RCC 7860 (cell line): ENCODE measurements at places on chromosomes 5 and 9.

DNA sequence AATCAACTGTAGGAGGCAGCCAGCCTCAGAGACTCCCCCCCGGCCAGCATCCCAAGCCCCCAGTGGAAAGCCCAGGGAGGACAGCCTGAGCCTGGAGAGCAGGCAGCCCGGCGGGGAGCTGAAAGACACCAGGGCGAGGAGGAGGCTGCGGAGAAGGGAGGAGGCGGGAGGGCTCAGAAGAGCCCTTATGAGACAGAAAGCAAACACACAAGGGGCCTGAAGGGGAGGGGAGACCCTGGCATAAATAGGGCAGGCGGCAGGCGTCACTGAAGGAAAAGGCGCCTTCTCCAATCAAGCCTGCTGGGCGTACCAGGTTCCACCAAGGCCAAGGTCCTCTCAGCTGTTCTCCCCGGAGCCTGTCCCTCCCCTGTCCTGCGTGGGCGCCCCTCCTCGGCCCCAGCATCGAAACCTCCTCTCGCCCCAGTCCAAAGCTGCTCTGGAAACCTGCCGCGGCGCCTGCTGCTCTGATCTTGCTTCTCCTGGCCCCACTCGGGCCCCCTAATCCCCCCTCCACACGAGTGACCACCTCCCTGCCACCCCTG is 1.3 kb downstream of the SLC9A3 start:
- DNase-seq: no peak

- no peak for DNase-seq
Observed at GRCh38 chr9:121782514-121783110, 131.2 kb downstream of the DAB2IP start.

GRCh38 chr9:87382900-87383299 is 114.8 kb upstream of the DAPK1 start:
- peak; percentile 58 for DNase-seq

GRCh38 chr5:8895599-8895998 is 650.3 kb downstream of the SEMA5A start:
- DNase-seq: no peak

- no peak for DNase-seq
Observed at GRCh38 chr5:72860499-72860898, 44.0 kb downstream of the TNPO1 start.

- no peak for DNase-seq
Observed at GRCh38 chr5:51380603-51381207, 2.5 kb upstream of the ISL1 start.

- DNase-seq: peak; percentile 10
Observed at GRCh38 chr9:98318834-98319478, 63.5 kb upstream of the TBC1D2 start.

GRCh38 chr9:1759771-1760300 is 255.3 kb upstream of the SMARCA2 start:
- DNase-seq: no peak

DNA sequence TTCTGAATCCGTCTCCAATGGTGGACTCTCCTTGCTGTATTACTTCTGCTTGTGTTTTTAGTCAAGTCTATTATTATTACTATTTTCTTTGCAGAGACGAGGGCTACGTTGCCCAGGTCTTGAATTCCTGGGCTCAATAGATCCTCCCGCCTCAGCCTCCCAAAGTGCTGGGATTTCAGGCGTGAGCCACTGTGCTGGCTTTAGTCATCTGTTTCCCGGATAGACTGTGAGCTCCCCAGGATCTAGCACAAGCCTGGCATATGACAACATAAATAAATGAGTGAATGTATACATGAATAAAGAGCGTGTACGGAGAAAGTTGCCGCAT is 439 bp upstream of the DDX46 start:
- no peak for DNase-seq

DNA sequence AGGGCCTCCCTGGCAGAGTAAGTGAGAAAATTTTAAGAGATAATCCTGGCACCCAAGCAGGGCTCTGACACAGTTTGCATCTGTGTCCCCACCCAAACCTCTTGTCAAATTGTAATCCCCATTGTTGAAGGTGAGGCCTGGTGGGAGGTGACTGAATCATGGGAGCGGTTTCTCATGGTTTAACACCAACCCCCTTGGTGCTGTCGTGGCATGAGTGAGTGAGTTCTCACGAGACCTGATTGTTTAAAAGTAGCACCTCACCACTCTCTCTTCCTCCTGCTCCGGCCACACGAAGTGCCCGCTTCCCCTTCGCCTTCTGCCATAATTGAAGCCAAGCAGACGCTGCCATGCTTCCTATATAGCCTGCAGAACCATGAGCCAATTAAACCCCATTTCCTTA is 80.1 kb downstream of the FBXW11 start:
- no peak for DNase-seq

- no peak for DNase-seq
Observed at GRCh38 chr9:137383784-137384756, 38.9 kb downstream of the EXD3 start.

GRCh38 chr9:82108941-82109340 is 120.4 kb downstream of the SPATA31D1 start:
- no peak for DNase-seq

DNA sequence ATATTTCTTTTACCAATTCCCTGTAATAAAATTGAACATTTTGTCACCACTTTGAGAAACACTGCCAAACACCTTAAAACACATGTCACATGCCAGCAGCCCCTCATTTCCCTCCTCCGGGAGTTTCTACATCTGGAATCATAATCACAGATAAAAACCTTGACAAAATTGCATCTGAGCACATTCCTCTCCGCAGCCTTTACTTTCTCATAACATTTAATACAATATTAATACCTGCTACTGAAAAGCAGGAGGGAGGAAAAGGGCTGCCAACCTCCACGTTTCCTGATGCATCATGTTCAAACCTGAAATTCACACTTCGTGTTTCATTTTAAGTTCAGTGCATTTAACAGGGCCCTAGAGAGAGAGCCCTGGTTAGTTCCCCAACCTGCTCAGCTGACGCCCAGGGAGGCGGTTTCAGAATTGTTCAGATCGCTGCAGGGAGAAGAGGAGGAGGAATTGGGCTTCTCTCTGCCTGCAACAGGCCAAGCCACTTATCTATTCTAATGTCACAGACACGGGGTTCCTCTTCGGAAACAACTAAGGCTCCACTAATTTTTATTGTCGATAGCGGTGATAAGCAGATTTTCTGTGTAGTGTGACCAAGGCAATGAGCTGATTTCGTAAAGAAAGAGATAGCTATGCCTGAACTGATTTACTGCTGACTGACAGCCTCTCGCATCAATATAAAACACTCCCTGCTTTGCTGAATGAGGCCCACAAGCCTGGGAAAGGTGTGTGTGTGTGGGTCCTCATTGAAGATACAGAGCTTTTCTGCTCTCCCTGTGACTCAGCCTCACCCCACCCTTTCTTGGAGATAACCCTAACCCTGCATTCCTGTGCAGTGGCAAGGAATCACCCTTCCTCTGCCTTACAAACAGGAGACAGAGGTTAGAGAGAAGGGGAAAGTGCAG is 4.9 kb upstream of the LHX2 start:
- no peak for DNase-seq

DNA sequence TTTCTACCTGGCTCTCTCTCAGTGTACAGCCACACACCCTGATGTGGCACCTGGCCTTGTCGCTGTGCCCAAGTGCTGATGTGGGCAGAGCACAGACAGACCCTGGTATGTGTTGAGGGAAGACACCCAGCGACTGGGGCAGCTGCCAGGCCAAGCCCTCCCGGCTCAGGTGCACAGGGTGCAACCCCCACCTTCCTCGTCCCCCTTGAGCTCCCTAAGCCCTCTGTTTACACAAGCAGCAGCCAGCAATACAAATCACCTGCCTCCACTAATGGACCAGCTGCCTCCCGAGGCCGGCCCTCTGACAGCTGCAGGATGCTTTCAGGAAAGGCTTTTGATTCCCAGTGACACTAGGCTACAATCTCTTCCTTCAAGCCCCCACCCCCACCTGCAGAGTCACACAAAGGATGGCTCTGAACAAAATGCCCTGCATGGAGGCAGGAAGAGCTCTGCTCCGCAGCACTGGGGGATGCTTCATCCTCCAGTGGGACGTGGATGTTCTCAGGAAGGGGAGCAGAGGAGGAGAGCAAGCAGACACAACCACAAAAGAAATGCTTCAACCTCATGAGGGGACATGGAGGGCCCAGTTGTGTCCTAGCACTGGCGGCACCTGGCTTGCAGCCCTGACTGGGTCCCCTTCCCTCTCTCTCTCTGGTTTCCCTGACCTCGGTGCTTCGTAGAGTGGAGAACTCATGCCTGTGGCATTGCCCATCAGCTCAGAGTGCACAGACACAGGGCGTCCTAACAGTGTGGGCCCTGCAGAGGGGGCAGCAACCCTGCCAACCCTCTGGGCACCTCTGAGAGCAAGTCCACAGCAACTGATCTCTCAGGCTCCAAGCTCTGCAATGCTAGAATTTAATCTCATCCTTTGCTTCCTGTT is 140.8 kb downstream of the BARX1 start:
- no peak for DNase-seq

DNA sequence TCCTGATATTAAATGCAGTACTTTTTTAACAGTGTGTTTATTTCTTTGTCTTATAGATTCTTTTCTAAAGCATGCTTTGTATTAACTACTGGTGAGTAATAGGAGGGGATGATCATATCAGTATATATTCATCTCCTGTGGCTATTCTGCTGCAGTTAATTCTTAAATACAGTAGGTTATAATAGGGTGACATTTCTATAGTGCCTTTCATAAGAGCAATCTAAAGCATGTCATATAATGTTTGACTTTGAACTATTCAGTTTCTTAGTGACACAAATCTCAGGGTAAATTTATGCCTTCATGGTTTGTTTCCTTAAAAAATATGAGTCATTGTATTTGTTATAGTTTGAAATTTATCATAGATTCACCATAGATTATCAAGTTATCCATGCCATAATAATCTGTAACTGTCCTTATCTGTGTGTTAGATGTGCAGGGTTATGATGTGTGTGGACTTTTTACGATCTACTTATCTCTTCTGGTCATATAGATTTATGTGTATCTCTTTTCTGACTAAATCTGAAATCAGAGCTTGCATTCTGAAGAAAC is 1019.5 kb downstream of the NR2F1-AS1 start:
- no peak for DNase-seq

- no peak for DNase-seq
Observed at GRCh38 chr5:24823625-24824024, 178.8 kb upstream of the CDH10 start.

- DNase-seq: no peak
Observed at GRCh38 chr5:34625246-34625645, 30.9 kb upstream of the RAI14 start.

- peak; percentile 24 for DNase-seq
Observed at GRCh38 chr5:142110046-142110531, 1.5 kb downstream of the NDFIP1 start.

DNA sequence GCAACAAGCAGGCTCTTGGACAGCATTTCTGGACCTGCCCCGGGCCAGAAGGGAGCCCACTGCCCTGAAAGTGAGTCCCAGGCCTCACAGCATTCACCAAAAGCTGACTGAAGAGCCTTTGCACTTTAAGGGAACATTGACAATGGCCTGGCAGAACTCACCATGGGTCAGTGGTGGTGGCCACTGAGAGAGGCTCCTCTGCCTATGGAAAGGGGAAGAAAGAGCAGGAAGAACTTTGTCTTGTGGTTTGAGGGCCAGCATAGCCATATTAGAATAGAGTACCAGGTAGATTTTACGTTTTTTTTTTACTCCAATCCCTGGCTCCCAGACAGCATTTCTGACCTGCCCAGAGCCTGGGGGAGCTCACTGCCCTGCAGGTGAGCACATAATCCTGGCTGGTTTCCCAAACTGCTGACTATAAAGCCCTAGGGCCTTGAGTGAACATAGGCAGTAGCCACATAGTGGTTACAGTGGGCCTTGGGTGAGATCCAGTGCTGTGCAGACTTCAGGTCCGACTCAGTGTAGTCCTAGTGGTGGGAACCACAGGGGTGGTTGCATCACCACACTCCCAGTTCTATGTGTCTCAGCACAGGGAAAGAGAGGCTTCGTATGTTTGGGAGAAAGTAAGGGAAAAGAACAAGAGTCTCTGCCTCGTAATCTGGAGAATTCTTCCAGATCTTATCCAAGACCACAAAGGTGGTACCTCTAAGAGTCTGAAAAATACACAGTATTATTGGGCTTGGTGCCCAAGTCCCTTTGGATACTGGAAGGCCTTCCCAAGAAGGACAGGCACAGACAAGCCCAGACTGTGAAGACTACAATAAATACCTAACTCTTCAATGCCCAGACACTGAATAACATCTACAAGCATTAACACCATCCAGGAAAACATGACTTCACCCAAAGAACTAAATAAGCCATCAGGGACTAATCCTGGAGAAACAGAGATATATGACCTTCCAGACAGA is 89.5 kb downstream of the TSSK1B start:
- no peak for DNase-seq

GRCh38 chr5:1419476-1420210 is 25.6 kb downstream of the SLC6A3 start:
- DNase-seq: no peak

- DNase-seq: peak; percentile 75
Observed at GRCh38 chr5:72441862-72442540, 65.2 kb downstream of the ZNF366 start.

DNA sequence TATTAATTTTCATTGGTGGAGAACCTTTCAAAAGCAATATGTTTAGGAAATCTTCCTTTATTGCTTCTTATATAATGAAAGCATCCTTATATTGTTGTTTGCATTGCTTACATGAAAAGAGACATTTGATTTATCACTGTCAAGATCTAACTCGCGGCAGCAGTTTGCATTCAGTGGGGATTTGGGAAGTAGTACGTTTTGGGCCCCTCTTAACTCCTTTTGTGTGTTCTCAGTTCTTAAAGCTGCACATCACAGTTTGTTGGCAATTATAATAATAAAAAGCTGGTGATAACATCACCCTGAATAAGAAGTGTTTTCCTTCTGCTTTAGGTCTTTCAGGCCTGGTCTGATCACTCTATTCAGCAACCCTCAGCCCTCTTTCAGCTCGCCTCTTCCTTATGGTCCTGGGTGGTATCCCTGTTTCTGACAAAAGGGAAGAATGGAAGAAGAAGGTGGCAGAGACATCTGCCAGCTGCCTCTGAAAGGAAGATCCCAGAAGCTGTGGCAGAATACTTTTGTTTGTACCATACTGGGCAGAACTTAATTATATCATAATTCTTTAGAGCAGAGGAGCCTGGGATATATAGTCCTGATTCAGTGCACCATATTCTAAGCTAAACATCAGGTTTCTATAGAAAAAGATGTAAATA is 53.7 kb downstream of the PARP8 start:
- no peak for DNase-seq

- DNase-seq: no peak
Observed at GRCh38 chr5:116469631-116470030, 105.0 kb downstream of the SEMA6A start.

- DNase-seq: no peak
Observed at GRCh38 chr5:69137807-69138206, 29.1 kb upstream of the CCNB1 start.

GRCh38 chr9:124358631-124359030 is 56.6 kb downstream of the PSMB7 start:
- no peak for DNase-seq

DNA sequence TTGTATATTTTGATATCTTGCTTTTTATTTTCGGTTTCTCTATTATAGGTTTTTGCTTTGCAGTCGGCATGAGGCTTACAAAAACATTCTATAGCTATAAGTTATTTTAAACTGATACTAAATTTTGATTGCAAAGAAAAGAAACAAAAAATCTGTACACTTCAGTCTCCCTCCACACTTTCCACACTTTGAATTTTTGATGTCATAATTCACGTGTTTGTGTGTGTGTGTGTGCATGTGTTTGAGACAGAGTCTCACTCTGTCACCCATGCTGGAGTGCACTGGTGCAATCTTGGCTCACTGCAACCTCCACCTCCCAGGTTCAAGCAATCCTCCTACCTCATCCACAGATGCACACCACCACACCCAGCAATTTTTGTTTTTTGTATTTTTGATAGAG is 124.9 kb downstream of the MRPS30 start:
- DNase-seq: no peak

GRCh38 chr5:151569132-151570046 is 21.7 kb downstream of the FAT2 start:
- peak; percentile 87 for DNase-seq
